ENCODE measurements at places on chromosomes 5 and 9.

- H3K36me3 ChIP-seq: no peaks in the 10 kb centered on the region
- H3K27ac ChIP-seq: peak overlapping the region; percentile 100
- H3K27me3 ChIP-seq: no peaks in the 10 kb centered on the region
- H3K4me1 ChIP-seq: no peaks in the 10 kb centered on the region
- peak overlapping the region; percentile 80 for H3K4me3 ChIP-seq
Observed at GRCh38 chr5:42993516-42994245, 46.4 kb downstream of the ANXA2R start.

GRCh38 chr9:101587332-101588043 lies 7.3 kb downstream of the PPP3R2 start:
- DNase-seq: peak; percentile 24
- H3K27me3 ChIP-seq: no peaks in the 10 kb centered on the region
- no peaks in the 10 kb centered on the region for H3K36me3 ChIP-seq
- no peak overlapping the region for H3K4me3 ChIP-seq
- H3K27ac ChIP-seq: no peak overlapping the region

DNA sequence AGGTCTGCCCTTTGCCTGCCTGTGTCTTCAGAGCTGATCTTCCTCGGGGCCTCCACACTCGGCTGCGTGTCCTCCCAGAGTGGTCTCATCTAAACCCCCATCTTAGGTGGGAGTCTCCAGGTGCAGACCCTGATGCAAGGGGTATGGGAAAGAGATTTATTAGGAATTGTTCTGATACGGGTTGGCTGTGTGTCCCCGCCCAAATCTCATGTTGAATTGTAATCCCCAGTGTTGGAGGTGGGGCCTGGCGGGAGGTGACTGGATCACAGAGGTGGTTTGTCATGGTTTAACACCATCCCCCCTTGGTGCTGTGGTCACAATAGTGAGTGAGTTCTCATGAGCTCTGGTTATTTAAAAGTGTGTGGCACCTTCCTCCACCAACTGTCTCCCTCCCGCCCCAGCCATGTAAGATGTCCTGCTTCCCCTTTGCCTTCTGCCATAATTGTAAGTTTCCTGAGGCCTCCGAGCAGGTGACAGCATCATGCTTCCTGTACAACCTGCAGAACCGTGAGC lies 208.4 kb downstream of the AOPEP start:
- H3K27me3 ChIP-seq: no peaks in the 10 kb centered on the region
- no peak for DNase-seq
- H3K36me3 ChIP-seq: no peaks in the 10 kb centered on the region

DNA sequence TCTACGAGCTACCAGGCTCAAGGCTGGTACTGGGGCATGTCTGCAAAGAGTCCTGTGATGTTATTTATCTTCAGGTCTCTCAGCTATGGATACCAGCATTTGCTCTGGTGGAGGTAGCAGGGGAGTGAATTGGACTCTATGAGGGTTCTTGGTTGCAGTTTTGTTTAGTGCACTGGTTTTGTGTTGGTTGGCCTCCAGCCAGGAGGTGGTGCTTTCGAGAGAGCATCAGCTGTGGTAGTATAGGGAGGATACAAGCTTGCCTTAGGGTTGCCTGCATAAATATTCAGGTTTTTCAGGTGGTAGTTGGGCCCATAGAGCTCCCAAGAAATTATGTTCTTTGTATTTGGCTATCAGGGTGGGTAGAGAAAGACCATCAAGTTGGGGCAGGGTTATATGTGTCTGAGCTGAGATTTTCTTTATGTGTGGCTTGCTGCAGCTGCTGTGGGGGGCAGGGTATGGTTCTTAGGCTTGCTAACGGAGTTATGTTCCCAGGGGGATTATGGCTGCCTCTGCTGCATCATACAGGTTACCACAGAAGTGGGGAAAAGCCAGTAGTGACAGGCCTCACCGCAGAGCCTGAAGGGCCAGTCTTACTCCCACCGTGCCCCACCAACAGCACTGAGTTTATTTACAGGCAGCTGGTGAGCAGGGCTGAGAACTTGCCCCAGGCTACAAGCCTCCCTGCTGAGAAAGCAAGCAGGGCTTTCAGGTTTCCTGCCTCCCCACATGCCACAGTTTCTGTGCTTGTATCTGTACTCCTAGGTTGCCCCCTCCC lies 9.7 kb upstream of the RIOK2 start:
- no peak overlapping the region for H3K27ac ChIP-seq
- DNase-seq: no peak
- no peak overlapping the region for H3K4me3 ChIP-seq
- H3K4me1 ChIP-seq: no peaks in the 10 kb centered on the region
- H3K27me3 ChIP-seq: no peaks in the 10 kb centered on the region
- no peaks in the 10 kb centered on the region for H3K36me3 ChIP-seq

DNA sequence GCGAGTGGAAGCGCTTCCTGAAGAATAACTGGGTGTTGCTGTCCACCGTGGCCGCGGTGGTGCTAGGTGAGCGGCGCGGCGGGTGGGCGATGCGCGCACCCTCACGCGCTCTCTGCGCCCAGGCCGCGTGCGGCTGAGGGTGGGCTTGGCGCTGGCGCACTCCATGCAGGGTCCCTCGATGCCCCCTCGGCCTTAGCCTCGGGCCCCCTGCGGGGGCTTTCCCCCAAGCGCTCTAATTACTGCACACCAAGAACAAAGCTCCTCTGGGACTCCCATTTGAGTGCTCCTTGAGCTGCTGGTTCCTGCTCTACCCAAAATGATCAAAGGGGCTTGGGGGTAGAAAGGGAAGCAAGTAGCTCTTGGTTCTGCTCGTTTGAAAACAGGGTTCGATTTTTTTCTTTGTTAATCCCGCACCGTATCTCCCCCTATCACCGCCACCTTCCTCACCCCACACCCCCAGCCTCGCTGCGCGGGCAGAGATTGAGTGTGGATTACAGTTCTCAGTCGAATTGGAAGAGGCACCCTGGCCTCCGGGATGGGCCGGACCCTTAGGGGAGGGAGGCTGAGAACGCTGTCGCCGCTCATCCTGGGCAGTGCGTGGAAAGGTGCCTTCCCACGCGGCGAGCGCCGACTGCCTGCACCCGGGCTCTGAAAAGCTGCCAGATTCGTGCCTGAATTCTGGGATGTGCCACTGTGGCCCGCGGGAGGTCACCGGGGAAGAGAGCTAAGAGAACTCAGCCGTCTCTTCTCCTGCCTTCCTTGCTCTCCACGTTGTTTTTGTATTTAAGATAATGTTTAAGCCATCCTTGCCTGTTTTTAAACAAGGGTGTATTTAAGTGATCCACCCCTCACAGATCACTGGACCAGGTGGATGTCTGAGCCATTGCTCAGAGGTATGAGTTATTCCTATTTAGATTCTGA lies 697 bp downstream of the SLC1A1 start:
- H3K27ac ChIP-seq: no peak overlapping the region
- peaks cover 20% of the 10 kb centered on the region for H3K27me3 ChIP-seq
- H3K4me1 ChIP-seq: peaks cover 3% of the 10 kb centered on the region

GRCh38 chr9:93265301-93265971 lies 81.5 kb downstream of the WNK2 start:
- H3K36me3 ChIP-seq: no peaks in the 10 kb centered on the region
- H3K27me3 ChIP-seq: peaks cover 8% of the 10 kb centered on the region
- no peak overlapping the region for H3K4me3 ChIP-seq
- H3K4me1 ChIP-seq: no peaks in the 10 kb centered on the region
- no peak for DNase-seq

DNA sequence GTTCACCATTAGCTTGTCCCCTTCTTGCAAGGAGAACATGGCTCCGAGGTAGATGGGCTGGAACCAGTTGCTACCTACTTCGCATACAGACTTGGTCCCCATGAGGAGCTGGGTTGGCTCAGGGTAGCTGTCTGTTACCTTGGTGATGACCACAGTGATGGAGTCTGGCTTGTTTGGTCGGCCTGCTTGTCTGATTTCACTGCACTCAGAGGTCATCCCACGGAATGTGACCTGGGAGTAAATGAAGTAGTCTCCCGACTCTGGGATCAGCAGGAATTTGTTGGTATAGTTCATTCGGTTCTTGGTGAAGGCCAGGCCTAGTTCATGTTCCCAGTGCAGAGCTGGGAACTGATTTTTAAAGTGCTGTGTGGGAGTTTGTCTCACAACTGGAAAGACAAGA lies 15.3 kb downstream of the TNFSF15 start:
- H3K36me3 ChIP-seq: no peaks in the 10 kb centered on the region
- no peaks in the 10 kb centered on the region for H3K4me1 ChIP-seq
- no peak for DNase-seq
- H3K27ac ChIP-seq: no peak overlapping the region
- no peak overlapping the region for H3K4me3 ChIP-seq
